ELR (cell line): ENCODE measurements at places on chromosomes 11 and 22.

- DNase-seq: peak; percentile 63
These were observed 105.3 kb upstream of the HSD17B12 start for GRCh38 chr11:43574949-43575912.

DNA sequence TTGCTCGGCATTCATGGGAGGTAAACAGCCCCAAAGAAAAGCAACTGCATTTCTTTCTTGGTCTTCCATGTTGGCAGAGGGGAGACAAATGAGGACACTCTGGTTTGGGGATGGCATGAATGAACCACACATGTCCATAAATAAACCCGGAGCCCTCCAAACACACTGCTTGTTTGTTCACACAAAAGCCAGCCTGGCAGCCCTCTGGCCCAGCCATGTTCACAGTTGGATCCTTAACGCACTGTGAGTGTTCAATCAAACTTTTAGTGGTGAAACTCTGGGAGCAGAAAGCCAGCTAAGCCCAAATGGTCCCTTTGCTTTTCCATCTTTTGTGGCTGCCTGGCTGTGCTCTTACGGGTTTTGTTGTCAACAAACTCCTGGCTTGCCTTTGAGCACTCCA is 336.8 kb downstream of the CADM1 start:
- no peak for DNase-seq

DNA sequence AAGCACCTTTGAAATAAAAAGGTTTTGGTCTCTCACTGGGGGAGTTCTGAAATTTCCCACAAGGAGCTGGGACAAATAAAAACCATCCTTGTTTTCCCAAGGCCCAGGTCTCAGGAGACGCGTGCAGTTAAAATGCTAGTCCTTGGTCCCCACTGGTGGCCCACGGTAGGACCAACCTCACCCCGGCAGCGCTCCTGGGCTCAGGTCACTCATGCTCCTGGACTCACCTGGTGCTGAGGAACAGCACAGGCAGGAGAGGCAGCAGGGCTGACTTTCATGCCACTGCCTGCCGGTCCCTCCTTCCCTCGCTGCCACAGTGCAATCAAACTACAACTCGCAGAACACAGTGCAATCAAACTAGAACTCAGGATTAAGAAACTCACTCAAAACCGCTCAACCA is 356.8 kb upstream of the CCDC179 start:
- no peak for DNase-seq

- DNase-seq: no peak
These were observed 20.6 kb downstream of the BCO2 start for GRCh38 chr11:112195951-112196351.

GRCh38 chr11:61298663-61299244 is 3.6 kb upstream of the VWCE start:
- DNase-seq: no peak

DNA sequence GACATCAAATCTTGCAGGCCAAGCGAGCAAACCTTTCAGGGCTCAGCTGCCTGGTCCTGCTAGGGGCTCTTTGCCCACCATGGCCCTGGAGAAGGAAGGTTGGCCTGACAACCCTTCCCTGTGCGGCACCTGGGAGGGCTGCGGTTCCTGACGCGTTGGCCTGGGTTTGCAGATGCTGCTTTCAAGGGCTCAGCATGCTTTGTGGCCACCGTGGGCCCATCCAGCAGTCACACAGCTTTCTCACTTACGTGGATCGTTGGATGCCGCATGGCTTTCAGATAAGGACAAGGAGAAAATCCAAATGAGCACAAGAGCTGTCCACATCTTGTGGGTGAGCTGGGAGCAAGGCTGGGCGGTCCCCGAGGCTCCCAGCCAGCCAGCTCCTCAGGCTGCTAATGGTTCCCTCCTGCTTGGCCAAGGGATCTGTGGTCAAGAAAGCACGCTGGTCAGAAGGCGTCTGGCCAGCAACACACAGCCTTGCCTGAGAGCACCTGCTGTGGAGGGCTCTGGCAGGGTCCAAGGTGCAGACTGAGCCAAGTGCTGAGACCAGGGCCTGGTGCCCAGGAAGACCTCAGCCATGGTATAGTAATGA is 8.2 kb downstream of the C11orf24 start:
- DNase-seq: no peak

DNA sequence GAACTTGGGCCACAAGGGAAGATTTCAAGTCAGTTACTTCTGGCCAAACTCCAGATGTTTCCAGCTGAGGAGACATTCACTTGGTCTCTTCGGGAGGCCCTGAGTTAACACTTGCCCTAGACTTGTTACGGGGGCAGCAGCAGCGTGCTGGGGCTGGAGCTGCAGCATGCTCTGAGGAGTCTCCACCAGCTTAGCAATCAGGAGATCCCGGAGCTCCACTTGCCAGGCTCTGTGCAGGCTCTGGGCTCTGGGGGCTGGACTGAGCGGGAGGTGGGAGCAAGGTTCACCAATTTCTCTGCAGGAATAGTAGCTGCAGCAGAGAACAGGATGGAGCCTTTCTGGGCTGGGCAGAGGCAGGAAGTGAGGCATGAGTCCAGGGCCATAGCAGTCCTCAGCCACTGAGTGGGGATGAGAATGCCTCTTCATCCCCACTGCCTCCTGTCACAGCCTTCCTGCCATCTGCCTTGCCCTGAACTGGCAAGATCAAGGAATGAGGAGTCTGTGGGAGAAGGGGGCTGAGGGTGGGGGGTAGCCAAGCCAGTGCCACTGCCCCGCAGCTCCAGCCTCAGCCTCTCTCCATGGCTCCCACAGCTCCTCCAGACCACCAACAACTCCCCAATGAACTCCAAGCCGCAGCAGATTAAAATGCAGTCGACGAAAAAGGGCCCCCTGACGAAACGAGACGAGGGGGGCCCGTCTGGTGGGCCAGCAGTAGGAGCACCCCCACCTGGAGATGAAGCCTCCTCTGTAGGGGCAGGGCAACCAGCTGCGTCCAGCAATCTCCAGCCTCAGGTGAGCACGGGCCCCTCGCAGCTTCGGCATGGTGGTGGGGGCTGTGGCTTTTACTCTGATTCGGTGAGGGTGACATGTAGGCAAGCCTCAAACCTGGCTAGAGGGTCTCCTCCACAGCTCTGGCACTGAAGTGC is 23.4 kb downstream of the GTPBP1 start:
- peak; percentile 28 for DNase-seq
